ENCODE measurements at places on chromosomes 11 and 22.

- H3K27me3 ChIP-seq: no peaks in the 10 kb centered on the region
- H3K4me1 ChIP-seq: no peaks in the 10 kb centered on the region
- no peak for DNase-seq
- no peaks in the 10 kb centered on the region for H3K36me3 ChIP-seq
- no peak overlapping the region for H3K4me3 ChIP-seq
Measured at GRCh38 chr11:109317726-109318125, 104.3 kb upstream of the C11orf87 start.

DNA sequence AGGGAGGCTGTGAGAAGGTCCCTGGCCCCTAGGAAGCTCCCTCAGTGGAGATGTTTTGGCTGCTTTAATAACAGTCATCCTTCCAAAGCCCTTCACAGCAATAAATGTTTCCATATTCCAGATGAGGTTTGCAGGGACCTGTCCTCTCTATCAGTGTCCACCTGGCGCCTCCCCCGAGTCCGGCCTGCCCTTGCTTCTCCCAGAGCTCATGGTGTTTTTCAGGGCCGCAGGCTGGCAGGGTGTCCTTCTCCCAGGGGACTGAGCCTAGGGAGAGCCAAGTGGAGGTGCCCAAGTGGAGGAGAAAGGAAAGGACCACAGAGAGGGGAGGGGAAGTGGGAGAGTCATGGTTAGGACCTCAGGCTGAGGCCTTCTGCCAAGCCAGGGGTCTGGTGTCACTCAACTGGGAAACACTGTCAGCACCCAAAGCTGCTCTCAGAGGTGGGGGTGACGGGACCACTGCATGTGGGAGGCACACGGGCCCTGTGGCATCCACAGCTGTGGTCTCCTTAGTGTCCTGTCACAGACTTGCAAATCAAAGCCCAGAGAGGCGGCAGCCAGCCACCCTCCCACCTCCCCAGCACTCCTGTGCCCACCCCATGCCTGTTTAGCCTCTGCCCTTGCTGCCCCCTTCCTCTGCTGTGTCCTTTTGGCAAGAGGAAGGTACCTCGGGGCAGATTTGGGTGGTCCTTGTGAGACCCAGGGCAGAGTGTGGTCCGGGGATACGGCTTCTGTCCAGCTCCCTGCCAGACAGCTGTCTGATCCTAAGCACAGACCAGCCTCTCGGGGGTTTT, 6.4 kb downstream of the DERL3 start:
- no peaks in the 10 kb centered on the region for H3K27me3 ChIP-seq
- DNase-seq: no peak
- H3K4me3 ChIP-seq: no peak overlapping the region
- no peaks in the 10 kb centered on the region for H3K4me1 ChIP-seq

DNA sequence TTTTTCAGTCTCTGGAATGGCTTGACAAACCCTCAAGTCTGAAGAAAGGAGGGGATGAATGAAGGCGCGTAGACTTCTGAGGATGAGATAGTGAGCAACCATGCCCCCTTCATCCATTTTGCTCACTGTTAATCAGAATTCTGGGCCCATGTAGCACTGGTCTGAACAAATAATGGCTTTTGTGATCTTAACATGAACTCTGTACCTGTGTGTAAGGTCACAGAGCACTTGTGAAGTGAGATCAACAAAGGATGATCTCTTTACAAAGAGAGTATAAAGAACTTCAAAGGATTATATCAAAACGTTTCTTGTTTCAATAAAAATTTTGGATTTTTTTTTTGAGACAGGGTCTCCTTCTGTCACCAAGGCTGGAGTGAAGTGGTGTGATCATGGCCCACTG, 976.7 kb downstream of the OPCML start:
- no peak for DNase-seq

DNA sequence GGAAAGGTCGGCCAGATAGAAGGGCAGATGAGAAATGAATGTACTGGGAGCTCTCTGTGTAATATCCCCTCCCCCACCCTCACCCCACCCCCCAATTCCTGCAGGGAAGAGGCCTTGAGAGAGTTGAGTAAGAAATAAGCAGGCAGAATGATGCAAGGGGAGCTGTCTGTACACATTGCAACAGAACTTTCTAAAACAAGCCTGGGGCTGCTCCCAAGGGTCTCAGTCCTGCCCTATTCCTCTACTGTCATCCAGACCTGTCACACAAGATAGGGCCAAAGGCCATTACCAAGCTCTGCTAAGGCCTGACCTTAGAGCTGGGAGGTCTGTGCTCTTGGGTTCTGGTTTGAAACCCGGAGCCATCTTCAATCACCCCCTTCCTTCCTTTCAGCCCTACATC, 5.7 kb upstream of the DGAT2 start:
- no peak overlapping the region for H3K27ac ChIP-seq
- DNase-seq: no peak
- H3K4me3 ChIP-seq: no peak overlapping the region
- no peaks in the 10 kb centered on the region for H3K36me3 ChIP-seq

- H3K4me1 ChIP-seq: peaks cover 7% of the 10 kb centered on the region
- H3K27ac ChIP-seq: peak overlapping the region; percentile 99
- no peaks in the 10 kb centered on the region for H3K27me3 ChIP-seq
- peak overlapping the region; percentile 95 for H3K4me3 ChIP-seq
- no peak for DNase-seq
Measured at GRCh38 chr22:29267462-29267857, 321 bp downstream of the RHBDD3 start.

DNA sequence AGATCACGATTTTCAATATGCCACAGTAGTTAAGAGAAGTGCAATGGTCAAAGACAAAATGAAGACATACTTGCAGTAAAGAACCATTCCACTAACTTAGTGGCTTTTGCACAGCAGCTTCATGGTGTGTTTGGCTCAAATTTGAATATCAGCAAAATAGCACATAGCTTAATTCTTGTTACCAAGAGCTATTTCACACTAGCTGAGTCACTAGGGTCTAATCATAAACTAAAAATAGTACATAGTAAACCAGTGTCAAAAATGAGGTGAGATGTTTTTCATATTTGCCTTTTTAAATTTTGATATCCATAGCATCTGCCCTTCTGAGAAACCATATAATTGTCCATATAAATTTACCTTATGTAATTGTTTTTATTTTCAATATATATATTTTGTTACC, 325.0 kb upstream of the LUZP2 start:
- H3K4me1 ChIP-seq: no peaks in the 10 kb centered on the region
- no peaks in the 10 kb centered on the region for H3K27me3 ChIP-seq
- H3K27ac ChIP-seq: no peak overlapping the region
- H3K36me3 ChIP-seq: no peaks in the 10 kb centered on the region
- H3K4me3 ChIP-seq: no peak overlapping the region

DNA sequence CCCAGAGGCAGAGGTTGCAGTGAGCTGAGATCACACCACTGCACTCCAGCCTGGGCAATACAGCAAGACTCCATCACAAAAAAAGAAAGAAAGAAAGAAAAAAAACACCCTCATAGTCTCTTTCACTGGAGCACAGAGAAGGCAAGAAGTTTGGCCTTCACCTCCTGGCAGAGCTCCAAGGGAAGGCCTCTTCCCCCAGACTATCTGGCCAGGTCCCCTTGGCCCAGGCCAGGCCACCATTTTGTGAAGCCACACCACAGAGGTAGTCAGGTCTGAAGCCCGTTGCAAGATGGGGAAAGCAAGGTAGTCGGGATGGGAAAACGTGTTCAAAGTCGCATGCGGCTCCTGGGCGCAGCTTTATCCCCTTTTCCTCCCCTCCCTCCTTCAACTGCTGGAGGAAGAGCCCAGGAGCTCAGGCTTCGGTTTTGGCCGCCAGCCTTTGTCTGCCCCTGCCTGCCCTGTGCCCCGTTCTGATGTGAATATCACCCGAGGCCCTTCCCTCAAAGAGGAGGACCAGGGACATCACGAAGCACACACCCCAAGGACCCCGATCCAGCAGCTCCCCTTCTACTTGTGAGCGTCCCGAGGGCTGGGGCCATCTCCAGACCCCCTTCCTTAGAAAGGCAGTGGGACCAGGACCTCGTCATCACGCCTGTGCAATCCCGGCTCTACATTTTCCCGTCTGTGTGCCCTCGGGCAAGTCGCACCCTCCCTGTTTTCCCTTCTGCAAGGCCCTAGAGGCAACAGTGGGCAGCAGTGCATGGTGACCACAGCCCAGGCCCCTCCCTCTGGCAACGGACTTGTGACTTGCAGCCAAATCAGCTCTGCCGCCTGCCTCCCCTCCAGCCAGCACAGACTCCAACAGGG, 17.7 kb downstream of the CABP7 start:
- H3K4me3 ChIP-seq: no peak overlapping the region
- H3K27ac ChIP-seq: no peak overlapping the region
- H3K27me3 ChIP-seq: no peaks in the 10 kb centered on the region
- no peak for DNase-seq
- H3K4me1 ChIP-seq: no peaks in the 10 kb centered on the region

DNA sequence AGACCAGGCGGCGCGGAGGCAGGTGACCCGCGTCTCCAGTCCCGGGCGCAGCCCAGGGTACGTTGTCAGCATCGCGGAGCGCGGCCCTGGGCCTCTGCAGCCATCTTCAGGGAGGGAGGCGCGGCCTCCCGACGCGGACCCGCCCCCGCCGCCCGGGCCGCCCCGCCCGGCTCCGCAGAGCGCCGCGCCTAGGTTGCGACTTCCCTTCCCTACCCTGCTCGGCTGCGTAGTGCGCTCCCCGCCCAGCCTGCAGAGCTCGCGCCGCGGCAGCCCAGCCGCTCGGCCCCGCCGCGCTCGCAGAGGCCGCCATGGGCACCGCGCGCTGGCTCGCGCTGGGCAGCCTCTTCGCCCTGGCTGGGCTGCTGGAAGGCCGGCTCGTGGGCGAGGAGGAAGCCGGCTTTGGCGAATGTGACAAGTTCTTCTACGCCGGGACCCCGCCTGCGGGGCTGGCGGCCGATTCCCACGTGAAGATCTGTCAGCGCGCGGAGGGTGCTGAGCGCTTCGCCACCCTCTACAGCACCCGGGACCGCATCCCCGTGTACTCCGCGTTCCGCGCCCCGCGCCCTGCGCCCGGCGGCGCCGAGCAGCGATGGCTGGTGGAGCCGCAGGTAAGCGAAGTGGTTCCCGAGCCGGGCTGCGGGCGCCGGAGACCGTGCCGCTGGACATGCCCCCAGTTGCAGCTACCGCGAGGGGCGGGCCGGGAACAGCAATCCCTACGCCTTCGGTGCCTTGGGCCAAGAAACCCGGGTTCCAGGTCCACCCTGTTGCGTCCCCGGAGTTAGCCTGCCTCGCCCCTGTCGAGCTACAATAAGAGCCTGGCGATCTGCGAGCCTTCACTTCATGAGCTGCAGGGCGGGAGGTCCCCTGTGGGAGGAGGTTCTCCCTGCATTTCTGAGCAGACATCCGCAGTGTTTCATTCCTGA, at the start of gene ENDOD1:
Gene ENDOD1, plus strand, starts transcription at position 227 of the 923 bp plus-strand sequence. Its CDS starts 82 bp downstream, at position 309.
- peaks cover 3% of the 10 kb centered on the region for H3K4me1 ChIP-seq
- H3K4me3 ChIP-seq: peak within 1 kb of the TSS; percentile 92
- peak; percentile 72 for DNase-seq
- H3K27ac ChIP-seq: peak within 1 kb of the TSS; percentile 93
- H3K36me3 ChIP-seq: no peaks in the 10 kb centered on the region
- no peaks in the 10 kb centered on the region for H3K27me3 ChIP-seq

GRCh38 chr11:120062561-120062930, 75.4 kb downstream of the TRIM29 start:
- H3K4me3 ChIP-seq: no peak overlapping the region
- no peak for DNase-seq
- peak overlapping the region; percentile 80 for H3K27ac ChIP-seq

GRCh38 chr11:131649856-131650255, 279.4 kb downstream of the NTM start:
- no peaks in the 10 kb centered on the region for H3K36me3 ChIP-seq
- no peak overlapping the region for H3K4me3 ChIP-seq
- no peaks in the 10 kb centered on the region for H3K27me3 ChIP-seq

DNA sequence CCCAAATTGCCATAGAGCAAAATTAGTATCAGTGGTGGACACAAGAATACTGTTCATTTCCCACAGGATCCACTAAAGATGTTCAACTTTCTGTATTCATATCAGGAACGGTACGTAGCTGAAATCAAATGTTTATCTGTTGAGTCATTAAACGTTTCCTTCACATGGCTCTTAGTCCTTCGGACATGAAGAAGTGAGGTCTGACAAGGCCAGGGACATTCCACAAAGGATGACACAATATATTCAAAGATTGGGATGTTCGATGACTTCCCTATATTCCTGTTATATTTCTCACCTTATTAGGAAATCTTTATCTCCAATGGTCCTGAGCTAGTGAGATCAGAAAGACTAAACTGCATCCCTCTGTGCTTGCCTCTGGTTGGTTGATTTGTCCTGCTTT, 129.0 kb downstream of the ETS1 start:
- no peak overlapping the region for H3K4me3 ChIP-seq
- H3K4me1 ChIP-seq: no peaks in the 10 kb centered on the region
- H3K27ac ChIP-seq: peak overlapping the region; percentile 80
- H3K36me3 ChIP-seq: no peaks in the 10 kb centered on the region
- DNase-seq: no peak
- no peaks in the 10 kb centered on the region for H3K27me3 ChIP-seq

- peak overlapping the region; percentile 72 for H3K4me3 ChIP-seq
- H3K27ac ChIP-seq: peak overlapping the region; percentile 91
- no peaks in the 10 kb centered on the region for H3K36me3 ChIP-seq
- peaks cover 14% of the 10 kb centered on the region for H3K4me1 ChIP-seq
- no peaks in the 10 kb centered on the region for H3K27me3 ChIP-seq
Measured at GRCh38 chr11:65817312-65817834, 16.4 kb upstream of the SNX32 start.

GRCh38 chr11:114653148-114653547, 25.2 kb upstream of the NXPE2 start:
- DNase-seq: no peak
- H3K4me1 ChIP-seq: no peaks in the 10 kb centered on the region
- no peak overlapping the region for H3K27ac ChIP-seq
- no peaks in the 10 kb centered on the region for H3K27me3 ChIP-seq

DNA sequence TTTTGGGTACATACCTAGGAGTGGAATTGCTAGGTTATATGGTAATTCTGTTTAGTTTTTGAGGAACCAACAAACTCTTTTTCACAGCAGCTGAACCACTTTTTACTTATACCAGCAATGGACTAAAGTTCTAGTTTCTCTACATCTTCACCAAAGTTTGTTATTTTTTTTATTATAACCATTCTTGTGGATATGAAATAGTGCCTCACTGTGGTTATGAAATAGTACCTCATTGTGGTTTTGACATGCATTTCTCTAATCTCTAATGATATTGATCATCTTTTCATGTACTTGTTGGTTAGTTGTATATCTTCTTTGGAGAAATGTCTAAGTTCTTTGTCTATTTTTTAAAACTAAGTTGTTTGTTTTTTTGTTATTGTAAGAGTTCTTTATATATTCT, 27.2 kb downstream of the STIM1 start:
- H3K27me3 ChIP-seq: no peaks in the 10 kb centered on the region
- H3K4me3 ChIP-seq: no peak overlapping the region
- no peaks in the 10 kb centered on the region for H3K36me3 ChIP-seq
- no peak overlapping the region for H3K27ac ChIP-seq
- DNase-seq: no peak
- peaks cover 9% of the 10 kb centered on the region for H3K4me1 ChIP-seq

- peaks cover 11% of the 10 kb centered on the region for H3K4me1 ChIP-seq
- H3K27ac ChIP-seq: no peak overlapping the region
- H3K36me3 ChIP-seq: no peaks in the 10 kb centered on the region
- no peak for DNase-seq
- H3K4me3 ChIP-seq: no peak overlapping the region
Measured at GRCh38 chr22:40234658-40235057, 56.9 kb downstream of the TNRC6B start.

Data from breast epithelium (tissue), 4 donors.